ENCODE measurements at places on chromosomes 7 and 10. TPM values are rescaled to one million over a fixed set of nuclear protein-coding genes. Genes with fewer than 3 reads are reported as not detected.
A peak's percentile ranks its signal among the peaks of the same experiment; 100 is the strongest.

DNA sequence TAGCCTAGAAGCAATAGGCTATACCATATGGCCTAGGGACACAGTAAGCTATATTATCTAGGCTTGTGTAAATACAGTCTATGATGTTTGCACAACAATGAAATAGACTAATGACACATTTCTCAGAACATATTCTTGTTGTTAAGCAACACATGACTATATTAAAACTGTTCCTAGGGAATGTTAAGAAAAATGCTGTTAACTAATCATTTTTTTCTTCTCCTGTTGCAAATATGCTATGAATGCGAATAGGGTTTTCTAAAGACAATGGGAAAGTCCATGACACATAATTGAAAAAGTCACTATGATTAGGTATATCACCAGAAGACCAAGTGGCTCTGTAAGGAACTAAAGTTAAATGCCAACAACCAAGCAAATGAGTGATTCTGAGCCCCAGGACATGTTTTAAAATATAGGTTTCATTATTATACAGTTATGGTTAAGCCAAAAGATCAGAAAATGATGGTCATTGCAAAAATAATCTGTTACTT lies 454.0 kb upstream of the SORCS1 start:
- no peak for DNase-seq

- DNase-seq, result no peak
These were observed 39.0 kb downstream of the MAD1L1 start for GRCh38 chr7:2193575-2194305.

GRCh38 chr7:2645274-2645868 lies 13.6 kb downstream of the TTYH3 start:
- no peak for DNase-seq

CTAGE4 gene
- not detected for polyA plus RNA-seq

DNA sequence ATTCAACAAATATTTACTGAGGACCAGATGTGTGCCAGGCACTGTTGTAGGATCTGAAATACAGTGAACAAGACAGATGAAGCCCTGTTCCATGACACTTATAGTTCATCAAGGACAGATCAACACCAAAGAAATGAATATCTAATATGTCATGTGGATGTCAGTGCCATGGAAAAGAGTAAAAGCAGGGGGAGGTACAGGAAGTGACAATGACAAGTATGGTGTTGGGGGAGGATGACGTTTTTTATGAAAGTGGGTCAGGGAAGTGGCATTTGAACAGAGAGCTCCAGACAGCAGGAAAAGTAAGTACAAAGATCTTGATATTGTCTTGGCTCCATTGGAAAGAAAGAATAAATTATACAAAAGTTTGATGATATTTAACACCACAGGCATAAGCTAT lies 7.0 kb upstream of the SFMBT2 start:
- DNase-seq, result no peak

RELN gene
- polyA plus RNA-seq, result 3.5 TPM

DNA sequence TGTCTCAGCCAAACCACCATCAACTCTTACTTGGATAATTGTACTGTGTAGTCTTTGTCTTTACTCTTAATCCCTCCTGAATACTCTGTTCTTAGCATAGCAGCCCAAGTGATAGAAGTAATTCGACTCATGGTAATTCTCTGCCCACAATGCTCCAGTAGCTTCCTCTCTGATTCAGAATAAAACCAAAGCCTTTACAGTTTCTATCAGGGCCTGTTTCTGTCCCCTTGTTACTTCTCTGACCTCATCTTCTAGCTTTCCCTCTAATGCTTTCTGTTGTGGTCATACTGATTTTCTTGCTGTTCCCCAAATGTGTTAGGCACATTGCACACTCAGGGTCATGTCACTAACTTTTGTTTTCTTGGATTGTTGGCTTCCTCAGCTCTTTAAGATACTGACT lies 8.0 kb downstream of the ZNF518A start:
- DNase-seq, result no peak

DNA sequence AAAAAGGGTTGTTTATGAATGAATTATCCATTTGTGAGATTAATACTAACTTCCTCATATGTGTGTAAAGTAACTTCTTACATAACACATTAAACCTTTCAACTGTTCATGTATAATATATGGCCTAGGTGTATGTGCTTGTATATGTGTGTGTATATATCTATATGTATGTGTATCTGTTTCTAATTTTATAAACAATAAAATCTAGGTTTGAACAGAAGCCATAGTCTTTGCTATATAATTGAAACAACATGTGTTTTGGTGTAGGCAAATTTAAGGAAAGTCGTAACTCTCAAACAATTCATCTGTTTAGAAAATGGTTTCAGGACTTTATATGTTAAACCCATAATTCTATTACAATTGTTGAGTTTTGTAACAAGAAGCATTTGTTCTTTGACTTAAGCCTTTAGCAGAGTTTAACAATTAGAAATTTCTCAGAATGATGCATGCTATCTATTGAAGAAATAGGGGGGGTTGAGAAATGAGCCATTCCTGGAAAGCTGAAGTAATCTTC lies 103.3 kb downstream of the BBS9 start:
- DNase-seq, result no peak

DNA sequence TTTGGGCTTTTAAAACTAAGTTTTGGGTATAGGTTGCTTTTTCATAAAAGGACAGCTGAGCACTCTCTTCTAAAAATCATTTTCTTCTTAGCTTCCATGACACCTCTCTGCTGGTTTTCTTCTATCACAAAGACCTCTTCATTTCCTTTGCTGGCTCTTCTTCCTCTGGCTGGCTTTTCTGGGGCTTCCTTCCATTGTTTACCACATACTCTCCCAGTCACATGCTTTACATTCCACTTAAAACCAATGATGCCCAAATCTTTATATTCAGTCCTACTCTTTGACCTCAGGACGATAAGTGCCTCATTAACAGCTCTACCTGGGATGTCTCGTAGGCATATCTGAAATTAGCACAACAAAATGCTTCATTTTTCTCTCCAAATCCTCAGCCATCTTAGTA lies 26.8 kb downstream of the FAM133B start:
- no peak for DNase-seq

DNA sequence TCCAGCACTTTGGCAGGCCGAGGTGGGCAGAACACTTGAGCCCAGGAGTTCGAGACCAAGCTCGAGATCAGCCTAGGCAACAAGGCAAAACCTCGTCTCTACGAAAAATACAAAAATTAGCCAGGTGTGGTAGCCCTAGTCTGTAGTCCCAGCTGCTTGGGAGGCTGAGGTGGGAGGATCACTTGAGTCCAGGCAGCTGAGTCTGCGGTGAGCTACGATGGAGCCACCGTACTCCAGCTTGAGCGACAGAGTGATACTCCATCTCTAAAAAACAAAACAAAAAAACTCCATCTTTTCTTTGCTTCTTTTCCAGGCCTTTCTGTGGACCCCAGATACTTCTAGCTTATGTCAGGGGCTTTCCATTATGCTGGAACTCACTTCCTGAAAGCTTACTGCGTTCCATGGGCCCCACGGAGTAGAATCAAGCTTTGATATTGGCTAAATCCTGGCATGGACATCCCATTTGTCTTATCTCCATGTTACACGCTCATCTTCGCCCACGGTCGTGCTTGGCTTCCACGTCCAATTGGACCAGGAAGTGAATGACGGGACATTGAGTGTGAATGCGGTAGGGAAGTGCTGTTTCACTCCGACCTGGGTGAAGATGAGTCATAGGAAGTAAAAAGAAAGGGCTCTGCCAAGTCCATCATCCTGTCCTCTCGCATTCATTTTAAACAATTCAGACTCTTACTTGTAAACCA lies 45.7 kb downstream of the FAM171A1 start:
- DNase-seq, result no peak

GRCh38 chr7:157679607-157680006 lies 342.8 kb downstream of the DNAJB6 start:
- DNase-seq, result no peak

- DNase-seq, result no peak
These were observed 60.6 kb downstream of the PUS7 start for GRCh38 chr7:105461518-105461917.

DNA sequence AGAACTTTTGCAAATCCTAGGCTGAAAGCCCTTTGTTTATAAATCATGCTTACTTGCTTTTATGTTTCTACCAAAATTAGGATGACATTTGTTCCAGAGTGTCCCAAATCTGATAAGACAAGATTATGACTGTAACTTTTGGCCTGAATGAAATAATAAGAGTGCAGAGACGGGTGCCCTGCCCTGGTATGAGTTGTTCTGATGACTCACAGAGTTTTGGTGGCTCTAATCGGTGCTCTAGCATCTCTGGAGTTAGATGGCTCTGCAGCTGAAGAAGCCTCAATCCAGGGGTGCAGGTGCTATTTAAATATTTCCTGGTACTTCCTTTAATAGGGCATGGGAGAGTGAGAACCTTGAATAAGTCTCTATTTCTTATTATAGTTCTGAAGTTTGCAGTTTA lies 102.2 kb upstream of the ELMO1 start:
- DNase-seq, result no peak

GRCh38 chr10:2173327-2173726 lies 436.0 kb upstream of the ADARB2 start:
- peak; percentile 29 for DNase-seq

- DNase-seq, result no peak
These were observed 10.2 kb downstream of the CYTH3 start for GRCh38 chr7:6262221-6262620.
